ENCODE measurements at places on chromosomes 4 and X. TPM values are rescaled to one million over a fixed set of nuclear protein-coding genes. Genes with fewer than 3 reads are reported as not detected.

Gene CYTL1
- not detected for total RNA-seq

Gene AFAP1
- 2.9 TPM for total RNA-seq

Gene UGT2B10
- 0.25 TPM for total RNA-seq

Gene NSDHL
- 52.6 TPM for total RNA-seq

Gene SLC10A6
- total RNA-seq = not detected

Gene ADH1C
- total RNA-seq = 5.9 TPM

Gene MUC7
- total RNA-seq = not detected

Gene MXRA5
- not detected for total RNA-seq

Gene C4orf50
- total RNA-seq = not detected

Gene OPRPN
- total RNA-seq = not detected
